Stimulated activated CD4-positive, alpha-beta T cell treated with anti-CD3 and anti-CD28 coated beads, Interleukin-4, amount 100 ng/mL, for 4 hours (primary cell): ENCODE measurements at places on chromosomes 12 and 14.

- no peak for DNase-seq
These were observed 594 bp upstream of the CEP170B start for GRCh38 chr14:104864267-104865080.

- no peak for DNase-seq
These were observed 32.7 kb downstream of the RTRAF start for GRCh38 chr14:52021957-52022600.

GRCh38 chr14:104925214-104925854 lies 655 bp downstream of the PLD4 start:
- DNase-seq, result no peak

DNA sequence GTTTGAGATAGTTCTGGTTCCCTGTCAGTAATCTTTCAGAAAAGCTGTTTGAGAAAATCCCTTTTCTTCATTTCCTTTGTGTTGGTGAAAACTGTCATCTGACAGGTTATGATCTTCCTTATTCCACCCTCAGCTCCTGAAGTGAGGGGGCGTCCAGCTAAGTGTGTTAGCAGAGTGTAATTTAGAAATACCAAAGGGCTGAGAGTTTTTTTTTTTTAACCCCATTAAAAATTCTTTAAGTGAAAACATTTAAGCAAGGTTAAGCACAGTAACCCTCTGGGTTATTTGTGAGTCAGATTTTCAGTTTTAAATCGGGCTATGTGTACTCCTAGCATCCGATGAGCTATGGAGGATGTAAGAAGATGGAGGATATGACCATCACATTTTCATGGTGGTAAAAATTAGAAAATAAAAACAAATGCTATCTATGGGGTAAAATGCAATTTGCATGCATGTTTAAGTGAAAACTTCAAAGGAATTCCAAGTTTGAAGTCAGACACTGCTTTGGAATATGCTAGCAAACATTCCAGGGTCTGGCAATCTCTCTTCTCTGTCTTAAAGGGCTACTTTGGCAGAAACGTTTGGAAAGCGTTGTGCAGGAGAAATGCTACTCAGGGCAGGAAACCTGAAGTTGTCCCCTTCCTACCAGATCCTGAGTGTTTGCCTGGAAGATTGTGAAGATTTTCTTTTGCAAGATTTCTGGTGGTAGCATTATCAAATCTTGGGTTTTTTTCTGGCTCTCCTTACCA lies 197.0 kb upstream of the PRICKLE1 start:
- no peak for DNase-seq

DNA sequence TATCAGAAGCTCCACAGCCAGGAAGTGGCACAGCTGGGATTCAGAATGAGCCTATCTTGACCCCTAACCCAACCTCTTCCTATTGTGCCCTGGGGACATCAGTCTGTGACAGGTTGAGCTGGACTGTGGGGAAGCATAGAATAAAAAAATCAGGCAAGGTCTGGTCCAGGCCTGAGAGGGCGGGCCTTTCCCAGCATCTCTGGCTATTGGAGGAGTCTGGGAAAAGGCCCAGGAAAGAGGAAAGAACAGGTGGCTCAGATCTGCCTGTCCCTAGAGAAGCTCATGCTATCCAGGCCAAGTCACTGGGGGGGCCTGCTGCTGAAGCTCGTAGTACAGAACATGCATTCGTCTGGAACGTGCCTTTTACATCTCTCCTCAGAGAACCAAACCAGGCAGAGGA lies 100.5 kb downstream of the PPM1H start:
- DNase-seq, result no peak

DNA sequence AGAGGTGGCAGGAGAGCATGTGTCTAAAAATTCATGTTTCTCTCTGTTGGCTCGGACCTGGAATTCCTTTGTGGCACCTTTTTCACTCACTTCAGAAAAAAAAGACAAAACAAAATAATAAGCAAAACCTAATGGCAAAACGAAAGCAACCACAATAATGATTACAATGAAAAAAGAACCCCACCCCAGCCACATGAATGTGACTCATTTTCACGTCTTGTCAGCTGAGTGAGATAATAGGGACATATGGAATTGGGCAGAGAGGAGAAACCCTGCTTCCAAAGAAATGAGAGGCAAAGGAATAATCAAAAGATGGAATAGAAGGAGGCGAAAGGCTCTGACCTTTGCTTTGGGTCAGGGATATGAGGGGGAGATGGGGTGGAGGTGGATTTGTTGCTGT lies 143.4 kb downstream of the SLC8A3 start:
- no peak for DNase-seq

DNA sequence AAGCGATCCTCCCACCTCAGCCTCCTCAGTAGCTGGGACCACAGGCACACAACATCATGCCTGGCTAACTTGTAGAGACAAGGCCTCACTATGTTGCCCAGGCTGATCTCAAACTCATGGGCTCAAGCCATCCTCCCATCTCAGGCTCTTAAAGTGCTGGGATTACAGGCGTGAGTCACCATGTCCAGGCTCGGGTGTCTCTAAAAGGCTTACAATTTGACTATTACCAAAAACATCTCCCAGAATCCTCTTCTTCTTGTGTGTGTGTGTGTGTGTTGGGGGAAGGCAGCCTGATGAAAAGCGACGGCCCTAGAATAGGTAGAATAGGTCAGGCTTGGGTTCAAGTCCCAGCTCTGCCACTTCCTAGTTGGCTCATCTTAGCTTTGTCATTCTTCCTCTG lies 16.8 kb downstream of the MSI1 start:
- DNase-seq, result no peak

- DNase-seq, result no peak
These were observed 103.6 kb downstream of the NTF3 start for GRCh38 chr12:5535541-5535940.

DNA sequence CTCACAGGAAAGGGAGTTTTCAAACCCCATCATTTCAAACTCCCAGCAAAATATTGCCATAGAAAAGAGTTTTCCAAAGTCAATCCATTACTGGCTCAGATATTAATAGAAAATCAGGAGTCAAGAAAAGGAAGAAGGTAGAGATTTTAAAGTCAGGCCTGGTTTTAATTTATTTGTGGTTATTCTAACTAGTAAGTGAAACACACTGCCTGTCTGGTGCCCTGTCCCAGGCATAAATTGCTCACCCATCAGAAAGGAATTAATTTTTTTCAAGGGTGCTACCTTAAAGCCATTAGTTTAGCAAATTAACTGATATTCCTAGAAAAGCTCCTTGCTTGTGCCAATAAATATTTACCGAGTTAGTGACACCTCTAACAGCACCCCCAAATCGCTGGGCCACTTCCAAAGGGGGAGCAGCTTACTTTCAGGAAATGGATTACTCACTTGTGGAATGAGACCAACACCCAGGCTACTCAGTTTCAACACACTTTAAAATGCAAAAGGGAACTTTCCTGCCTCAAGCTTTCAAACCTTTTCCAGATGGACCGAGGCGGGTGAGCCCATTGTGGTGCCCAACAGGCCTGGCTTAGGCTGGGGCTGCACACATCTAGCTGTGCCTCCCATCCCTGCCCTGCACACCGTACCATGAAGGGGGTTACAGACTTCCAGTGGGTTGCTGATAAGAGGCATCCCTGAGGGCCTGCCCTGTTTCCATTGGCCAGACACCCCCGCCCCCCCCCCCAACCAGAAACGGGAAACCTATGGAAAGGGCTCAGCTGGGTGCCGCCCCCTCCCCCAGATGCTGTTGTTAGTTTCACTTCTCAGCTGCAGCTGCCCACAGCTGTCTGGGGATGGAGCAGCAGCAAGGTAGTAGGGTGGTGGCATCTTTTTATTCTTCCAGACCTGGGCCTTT lies 117.2 kb downstream of the SAMD4A start:
- DNase-seq, result no peak
